Cardiac fibroblast (primary cell): ENCODE measurements at places on chromosomes 7 and 10.

GRCh38 chr7:50393076-50393475, 57.1 kb downstream of the FIGNL1 start:
- no peak for DNase-seq

DNA sequence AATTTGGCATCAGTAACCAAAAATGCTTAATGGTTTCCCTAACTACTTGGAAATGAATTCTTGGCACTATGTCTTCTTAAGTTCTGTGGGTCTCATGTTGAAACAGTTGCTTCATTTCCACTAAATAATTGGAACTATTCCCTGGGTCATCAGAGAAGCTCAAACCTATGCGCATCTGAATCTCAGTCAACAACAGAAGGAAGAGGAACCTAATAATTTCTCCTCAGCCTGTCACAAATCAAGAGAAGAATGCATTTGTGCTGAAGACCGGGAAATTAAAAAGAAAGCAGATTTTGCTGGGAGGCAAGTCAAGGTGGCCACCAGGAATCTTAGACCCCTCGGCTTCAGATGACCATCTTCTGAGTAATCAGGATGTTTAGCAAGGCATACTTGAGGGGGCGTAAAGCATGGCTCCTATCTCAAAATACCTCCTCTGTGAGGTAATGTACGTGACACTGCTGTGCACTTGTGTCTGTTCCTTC, 41.4 kb downstream of the TOMM7 start:
- DNase-seq = peak; percentile 91

DNA sequence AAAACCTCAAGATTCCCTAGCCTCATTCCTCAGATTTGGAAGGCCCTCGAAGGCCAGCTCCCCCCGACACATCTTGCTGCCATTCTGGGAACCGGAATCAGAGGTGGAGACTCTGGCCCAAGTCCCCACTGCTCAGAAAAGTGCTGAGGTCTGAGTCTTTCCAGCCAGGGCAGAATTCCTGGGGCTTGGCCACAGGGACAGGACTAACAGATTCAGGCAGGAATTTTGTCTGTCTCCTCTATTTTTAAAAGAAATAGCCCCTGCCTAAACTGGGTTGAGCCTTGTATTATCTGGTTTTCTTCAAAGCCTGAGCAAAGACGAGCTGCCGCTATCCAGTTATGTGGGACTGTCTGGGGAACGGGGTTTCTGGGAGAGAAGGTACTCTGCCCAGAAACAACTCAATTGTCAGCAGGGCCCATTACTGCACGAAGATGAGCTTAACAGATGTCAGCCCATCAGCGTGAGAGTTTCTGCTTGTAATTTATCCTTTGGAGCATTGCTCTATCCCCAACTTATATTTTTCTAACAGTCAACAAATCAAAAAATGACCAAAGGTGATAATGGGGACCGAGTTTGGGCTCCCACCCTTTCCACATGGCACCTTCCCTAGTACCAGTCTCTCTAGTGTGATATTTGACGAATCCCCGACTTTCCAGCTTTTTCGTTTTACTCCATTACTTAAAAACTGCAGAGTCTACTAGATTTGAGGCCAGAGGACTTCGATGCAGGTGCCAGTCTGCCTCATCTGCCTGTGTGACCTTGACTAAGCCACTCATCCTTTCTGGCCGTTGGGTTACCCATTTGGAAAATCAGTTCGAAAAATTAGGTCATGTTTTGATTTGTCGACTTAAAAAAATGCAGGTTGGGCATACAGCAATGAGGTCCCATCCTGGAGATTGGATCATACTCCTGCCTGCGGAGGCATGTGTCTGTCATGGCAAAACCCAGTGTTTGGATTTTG, 110.9 kb downstream of the WDR11 start:
- no peak for DNase-seq

- peak; percentile 80 for DNase-seq
Observed at GRCh38 chr7:150876817-150877526, 24.7 kb downstream of the AOC1 start.

- DNase-seq = no peak
Observed at GRCh38 chr10:52011118-52011517, 303.0 kb upstream of the DKK1 start.
